ENCODE measurements at places on chromosomes 16 and 17. TPM values are rescaled to one million over a fixed set of nuclear protein-coding genes. Genes with fewer than 3 reads are reported as not detected.

- no peak for DNase-seq
Measured at GRCh38 chr17:66413559-66414520, 111.4 kb downstream of the PRKCA start.

GRCh38 chr17:17741349-17742023 is 60.2 kb downstream of the RAI1 start:
- peak; percentile 74 for DNase-seq

GRCh38 chr16:12573730-12574383 is 229.8 kb downstream of the CPPED1 start:
- DNase-seq, result peak; percentile 25

- peak; percentile 87 for DNase-seq
Measured at GRCh38 chr17:49730078-49730784, 22.5 kb upstream of the SLC35B1 start.

GRCh38 chr17:9256751-9257629 is 235.7 kb downstream of the NTN1 start:
- no peak for DNase-seq

- no peak for DNase-seq
Measured at GRCh38 chr17:2051061-2051932, 3.6 kb upstream of the HIC1 start.

DNA sequence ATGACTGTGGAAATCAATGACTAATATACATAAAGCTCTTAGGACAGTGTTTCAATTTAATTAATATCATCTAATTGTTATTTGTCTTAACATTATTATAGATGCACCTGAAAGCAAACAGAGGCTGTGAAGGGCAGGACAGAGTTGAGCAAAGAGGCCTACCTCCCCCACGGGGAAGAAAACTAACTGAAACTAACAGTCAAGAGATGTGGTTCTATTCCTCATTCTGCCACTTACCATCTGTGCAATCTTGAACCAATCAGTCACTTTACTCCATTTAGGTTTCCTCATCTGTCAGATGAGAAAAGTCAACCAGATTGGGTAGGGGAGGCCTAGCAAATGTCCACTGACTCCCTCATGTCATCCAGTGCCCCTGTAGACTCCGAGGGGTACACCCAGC is 59.1 kb downstream of the C17orf67 start:
- DNase-seq, result no peak

DNA sequence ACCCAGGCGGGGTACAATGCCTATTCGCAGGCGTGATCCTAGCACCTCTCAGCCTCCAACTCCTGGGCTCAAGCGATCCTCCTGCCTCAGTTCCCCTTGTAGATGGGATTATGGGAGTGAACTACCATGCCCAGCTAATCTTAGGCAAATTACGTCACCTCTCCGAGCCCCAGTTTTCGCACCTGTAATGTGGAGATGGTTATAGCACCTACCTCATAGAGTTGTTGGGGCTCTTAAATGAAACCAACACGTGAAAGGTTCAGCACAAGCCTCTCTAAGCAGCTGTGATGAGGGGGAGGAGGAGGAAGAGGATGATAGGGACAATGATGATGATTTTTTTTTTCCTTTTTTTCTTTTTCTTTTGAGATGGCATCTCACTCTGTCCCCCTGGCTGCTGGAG is 59.9 kb downstream of the ABR start:
- DNase-seq, result no peak

DNA sequence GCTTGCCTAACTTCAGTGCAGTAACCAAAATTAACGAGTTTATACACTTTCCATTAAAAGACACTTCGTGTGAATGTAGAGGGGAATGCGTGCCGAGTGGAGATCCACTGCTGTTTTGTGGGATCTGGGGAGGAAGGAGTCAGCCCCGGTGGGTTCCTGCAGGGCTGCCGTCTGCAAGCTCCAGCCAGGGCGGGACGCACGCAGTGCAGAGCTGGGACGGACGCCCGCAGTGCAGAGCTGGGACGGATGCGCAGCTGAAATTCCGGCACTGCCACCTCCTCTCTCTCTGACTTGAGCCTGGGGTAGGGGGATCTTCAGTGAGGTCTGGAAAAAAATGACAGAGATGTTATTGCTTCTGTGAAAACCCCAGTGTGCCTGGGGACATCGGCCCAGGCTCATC is 16.5 kb upstream of the ZC3H18 start:
- no peak for DNase-seq

DNA sequence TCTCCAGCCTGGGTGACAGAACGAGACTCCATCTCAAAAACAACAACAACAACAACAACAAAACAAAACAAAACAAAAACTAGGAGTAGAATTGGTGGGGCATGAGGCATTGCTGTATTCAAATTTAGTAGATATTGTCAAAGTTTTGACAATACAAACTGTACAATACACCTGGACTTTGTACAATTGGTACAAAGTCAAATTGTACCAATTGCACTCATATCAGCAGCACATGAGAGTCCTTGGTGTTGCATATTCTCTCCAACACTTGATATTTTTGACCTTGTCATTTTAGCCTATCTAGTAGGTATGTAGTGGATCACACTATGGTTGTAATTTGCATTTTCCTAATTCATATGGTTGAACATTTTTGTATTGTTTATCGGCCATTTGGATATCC is 14.3 kb upstream of the ATF7IP2 start:
- DNase-seq, result no peak

DNA sequence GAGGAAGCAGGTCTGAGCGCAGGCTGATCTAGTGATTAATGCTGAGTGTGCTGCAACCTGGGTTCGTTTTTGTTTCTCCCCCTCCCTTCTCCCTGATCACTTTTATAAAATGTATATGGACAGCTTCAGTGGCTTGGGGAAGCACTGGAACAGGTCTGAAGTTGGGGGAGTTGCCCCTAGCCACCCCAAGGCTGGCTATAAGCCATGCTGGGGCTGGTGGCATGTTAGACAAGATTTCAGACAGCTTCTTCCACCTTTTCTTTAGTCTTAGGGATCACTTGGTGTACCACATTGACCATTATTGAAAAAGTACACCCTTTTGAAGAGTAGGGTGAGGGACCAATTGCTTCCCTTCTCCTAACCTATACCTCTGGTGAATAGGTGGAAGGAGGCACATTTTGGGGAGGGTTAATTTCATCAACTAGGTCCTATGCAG is 3.8 kb upstream of the VAC14 start:
- DNase-seq, result no peak

DNA sequence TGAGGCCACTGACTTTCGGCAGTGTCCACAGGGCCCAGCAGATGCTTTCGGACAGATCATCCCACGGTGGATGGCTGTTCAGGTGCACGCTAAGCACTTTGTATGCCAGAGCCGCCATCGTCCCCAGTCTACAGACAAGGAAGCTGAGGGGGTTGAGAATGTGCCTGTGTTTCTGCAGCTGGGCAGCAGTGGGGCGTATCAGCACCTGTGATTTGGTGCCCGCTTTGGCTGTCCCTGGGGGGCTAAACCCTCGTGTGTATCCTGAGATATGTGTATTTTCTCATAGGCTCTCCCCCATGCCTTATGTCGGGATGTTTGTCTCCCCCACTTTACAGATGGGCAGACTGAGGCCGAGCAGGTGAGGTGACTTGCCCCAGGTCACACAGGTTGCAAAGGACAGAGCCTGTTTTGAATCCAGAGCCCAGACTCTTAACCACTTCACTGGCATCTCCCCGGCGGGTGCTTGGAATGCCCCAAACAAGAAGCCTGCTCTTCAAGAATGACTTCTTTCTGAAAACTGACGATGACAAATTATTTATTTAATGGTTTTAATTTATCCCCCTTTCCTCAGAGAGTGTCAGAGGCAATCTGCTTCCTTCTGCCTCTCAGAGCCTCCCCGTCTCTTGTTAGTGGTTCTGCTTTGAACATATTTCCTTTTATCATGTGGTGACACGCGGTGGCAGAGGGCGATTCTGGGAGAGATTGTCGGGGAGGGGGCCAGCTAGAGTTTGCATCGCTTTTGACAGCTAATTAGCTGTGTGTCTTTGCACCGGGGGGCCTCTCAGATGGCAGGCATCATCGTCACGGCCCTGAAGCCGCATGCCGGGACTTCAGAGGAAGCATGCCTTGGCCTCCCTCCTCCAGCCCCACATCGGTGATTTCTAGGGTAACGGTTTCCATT is 149.6 kb upstream of the CIBAR2 start:
- DNase-seq, result no peak

- no peak for DNase-seq
Measured at GRCh38 chr16:12646490-12647274, 157.0 kb downstream of the CPPED1 start.

GRCh38 chr16:52318302-52319009 is 228.5 kb downstream of the TOX3 start:
- no peak for DNase-seq

DNA sequence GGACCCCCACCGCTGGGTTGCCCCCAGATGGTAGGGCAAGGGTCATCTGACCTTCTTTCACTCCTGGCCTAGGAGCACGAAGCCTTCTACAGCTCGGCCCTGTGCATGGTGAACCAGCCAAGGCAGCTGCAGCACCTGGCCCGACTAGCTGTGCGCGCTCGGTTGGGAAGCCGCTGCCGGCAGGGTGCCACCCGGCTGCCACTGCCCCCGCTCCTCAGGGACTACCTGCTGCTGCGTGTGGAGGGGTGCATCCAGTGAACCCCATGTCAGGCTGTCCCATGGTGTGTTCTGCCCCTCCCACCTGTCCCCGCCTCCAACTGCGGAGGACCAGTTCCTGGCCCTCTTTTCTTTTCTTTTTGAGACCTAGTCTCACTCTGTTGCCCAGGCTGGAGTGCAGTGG is 7.6 kb downstream of the ASB16 start:
- no peak for DNase-seq

DNA sequence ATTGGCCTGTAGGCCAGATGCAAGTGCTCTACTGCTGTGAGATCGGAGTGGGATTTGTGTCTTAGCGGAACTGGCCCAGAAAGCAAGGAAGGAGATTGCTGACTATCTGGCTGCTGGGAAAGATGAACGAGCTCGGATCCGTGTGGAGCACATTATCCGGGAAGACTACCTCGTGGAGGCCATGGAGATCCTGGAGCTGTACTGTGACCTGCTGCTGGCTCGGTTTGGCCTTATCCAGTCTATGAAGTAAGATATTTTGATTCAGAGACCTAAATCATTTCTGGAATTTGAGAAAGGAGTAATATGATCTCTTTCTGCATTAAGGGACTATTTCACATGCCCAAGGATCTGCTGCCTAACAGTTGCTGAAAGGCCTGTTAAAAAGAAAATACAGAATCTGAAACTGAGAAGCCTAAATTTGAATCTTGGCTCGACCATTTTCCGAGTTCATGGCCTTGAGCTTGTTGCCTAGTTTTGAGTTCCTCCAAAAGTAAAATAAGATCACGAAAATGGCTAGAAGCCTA is 21.1 kb downstream of the IST1 start:
- no peak for DNase-seq

DNA sequence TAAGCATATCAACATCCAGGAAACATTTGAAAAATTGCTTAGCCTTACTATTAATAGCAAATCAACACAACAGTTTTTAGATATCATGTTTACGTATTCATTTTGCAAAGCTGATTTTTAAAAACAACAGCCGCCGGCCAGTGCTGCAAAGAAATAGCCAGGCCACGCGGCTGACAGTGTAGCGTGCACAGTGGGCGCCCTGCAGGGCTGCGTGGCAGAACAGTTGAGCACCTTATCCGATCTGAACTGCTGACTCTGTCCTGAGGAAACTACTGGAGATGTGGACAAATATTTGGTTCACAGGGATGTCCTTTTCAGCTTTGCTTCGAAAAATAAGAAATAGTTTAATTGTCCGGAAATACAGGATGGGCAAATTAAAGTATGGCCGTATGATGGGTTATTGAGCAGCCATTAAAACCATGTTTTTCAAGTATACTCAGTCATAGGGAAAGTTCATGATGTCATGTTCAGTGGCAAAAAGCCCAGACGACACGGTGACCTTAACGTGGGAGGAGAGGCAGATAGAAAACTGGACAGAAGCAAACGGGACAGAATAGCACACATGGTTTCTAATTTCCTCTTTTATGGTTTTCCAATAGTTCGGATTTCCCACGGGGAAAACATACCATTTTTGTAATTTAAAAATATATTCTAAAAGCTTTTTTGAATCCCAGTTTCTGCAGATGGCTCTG is 52.4 kb upstream of the ENDOV start:
- peak; percentile 79 for DNase-seq

DNA sequence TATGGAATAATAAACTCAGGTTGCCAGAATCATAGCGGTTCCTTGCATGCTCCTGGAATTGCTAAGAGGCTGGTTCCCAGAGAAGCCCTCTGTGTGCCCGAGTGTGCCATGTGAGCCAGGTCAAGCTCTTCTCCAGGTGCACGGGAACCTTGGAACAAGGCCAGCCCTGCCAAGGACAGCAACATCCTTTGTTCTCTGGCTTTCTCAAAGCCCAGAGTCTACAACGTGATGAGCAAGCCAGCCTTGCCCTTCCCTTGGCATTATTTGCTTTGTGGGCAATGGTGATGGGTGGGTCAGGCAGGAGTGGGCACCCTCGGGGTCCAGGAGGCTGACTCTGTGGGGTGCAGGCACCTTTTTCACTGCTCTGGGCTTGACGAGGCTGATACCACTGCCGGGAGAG is 14.2 kb upstream of the SEC14L1 start:
- DNase-seq, result no peak

HSPB9 gene
- total RNA-seq, result 0.22 TPM

SMIM36 gene
- not detected for total RNA-seq

GABARAP gene
- total RNA-seq, result 859 TPM

TNK1 gene
- total RNA-seq, result 0.35 TPM

KRTAP9-2 gene
- total RNA-seq, result not detected

HCFC1R1 gene
- 83.6 TPM for total RNA-seq

ETV4 gene
- 0.22 TPM for total RNA-seq

ABCC12 gene
- total RNA-seq, result not detected
